ENCODE measurements at places on chromosomes 4 and X.

DNA sequence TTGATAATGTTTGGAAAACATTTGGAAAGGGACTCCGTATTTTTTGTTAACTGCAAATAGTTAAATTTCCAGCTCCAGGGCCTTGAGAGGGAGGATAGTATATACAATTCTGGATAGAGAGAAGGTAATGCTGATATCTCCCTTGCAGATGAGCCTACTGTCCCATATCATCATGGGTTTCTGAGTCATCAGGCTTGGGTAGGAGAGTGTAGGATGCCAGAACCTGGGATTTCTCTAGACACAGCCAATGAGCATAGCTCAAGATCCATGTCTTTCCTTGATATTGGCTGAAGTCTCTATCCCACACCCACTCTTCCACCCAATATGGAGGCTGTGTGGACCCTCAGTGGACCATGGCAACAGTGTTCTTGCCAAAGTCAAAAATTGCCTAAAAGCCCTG, 7.8 kb downstream of the FRMPD3 start:
- no peak for DNase-seq

- DNase-seq = no peak
Measured at GRCh38 chrX:40933706-40934425, 151.4 kb upstream of the USP9X start.

- no peak for DNase-seq
Measured at GRCh38 chr4:10353110-10353509, 104.1 kb downstream of the ZNF518B start.

DNA sequence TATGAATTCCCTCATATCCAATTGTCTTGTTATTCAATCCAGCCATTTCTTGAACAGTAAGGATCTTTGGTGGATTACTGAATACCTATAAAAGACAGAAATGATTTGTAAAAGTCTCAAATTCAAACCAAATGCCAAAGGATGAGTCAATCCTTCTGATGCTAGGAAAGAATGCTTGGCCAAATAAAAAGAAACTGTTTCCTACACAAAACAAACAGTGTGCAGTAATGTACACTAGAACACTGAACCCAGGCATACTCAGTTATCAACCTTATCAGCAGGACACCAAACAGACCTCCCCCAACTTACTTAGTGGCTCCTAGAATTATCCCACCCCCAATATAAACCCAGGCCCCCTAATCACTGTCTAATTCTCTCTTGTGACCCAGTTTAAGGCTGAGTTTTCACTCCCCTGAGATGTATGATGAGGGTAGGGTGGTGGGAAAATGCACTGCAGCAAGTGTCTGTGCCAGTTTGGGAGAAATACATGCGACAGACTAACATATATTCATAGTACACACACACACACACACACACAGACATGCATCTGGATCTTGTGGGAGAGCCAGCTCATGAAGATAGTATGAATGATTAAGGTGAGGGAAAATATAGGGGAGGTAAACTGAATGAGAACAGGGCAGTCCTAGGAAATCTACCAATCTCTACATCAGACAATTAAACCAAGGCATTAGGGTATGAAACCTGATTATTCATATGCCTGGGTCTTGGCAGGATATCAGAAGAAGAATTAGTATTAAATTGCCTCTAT, 35.0 kb downstream of the CLDN2 start:
- no peak for DNase-seq

GRCh38 chr4:28469387-28469786, 1608.7 kb downstream of the STIM2 start:
- no peak for DNase-seq

DNA sequence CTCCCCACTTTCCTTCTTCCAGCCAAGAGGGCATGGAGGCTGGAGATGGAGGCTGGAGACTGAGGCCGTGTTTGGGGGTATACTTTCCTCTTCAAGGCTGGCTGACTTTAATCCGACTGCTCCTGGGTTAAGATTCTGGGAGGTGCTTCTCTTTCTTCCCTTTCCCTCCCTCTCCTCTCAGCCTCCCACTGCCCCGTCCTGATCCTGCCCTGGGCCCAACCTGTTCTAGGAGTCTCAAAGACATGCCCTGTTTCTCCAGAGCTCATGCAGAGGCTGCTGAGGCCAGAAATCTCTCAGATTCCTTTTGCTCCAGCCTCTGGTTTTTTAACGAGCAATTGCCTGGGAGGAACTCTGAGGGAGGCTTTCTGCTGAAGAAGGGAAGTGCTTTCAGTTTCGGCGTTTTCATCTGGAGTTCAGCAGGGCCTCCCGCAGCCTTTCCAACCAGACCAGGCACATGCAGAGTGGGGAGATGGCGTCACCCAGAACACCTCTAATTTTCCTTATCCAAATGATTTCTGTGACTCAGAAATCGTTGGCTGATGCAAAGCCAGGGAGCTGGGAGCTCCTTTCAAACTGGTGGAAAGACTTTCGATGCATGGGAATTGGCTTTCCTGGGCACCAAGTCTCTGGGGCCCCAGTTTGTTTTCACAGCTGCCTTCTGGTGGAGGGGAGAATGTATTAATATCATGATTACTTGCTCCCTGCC, 34.5 kb upstream of the FAM9C start:
- DNase-seq = no peak

- DNase-seq = no peak
Measured at GRCh38 chr4:138537731-138538490, 295.8 kb upstream of the SLC7A11 start.

DNA sequence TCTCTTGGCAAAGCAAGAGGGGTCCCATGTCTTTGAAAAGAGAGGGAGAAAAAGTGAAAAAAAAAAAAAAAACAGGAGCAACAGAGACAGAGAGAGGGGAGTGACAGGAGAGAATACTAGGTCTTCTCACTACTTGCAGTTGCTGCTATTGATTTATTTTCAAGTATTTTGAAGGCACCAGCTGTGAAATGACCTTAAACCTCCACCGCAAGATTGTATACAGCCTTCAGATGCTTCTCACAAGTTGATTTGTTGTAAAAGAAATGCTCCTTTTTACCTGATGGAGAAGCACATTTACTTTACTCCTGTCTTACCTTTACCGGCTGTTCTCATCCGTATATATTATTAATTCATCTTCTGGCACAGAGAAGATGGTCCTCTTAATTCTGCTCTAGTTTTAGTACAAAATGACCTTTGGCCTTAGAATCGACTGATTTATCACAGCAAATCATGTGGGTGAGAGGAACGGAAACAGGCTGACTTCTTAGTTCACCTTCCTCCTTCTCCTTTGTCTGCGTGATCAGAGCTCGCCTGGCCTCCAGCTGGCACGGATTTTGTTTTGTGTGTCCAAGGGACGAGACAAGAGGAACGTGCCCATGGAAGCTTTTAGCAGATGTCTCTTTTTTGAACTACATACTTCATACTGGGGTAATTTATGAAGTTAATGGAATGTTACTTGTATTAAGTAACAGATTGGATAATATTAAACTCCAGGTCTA, 82.4 kb upstream of the PACRGL start:
- no peak for DNase-seq

GRCh38 chrX:129773649-129774458, 5.9 kb upstream of the SASH3 start:
- no peak for DNase-seq

- no peak for DNase-seq
Measured at GRCh38 chrX:37652589-37653231, 32.9 kb upstream of the XK start.

DNA sequence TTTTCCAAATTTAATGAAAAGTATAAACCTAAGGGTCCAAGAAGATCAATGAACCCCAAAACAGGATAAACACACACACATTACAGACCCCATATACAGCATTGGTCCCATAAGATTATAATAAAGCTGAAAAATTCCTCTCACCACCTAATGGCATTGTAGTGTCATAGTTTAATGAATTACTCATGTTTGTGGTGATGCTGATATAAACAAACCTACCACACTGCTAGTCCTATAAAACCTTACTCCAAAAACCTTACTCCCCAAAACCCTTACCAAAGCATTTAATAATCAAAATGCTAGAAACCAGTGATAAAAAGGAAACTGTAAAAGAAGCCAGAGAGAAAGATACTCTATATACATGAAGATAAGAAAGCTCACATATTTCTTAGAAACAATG, 148.1 kb upstream of the SH3RF1 start:
- DNase-seq = no peak

DNA sequence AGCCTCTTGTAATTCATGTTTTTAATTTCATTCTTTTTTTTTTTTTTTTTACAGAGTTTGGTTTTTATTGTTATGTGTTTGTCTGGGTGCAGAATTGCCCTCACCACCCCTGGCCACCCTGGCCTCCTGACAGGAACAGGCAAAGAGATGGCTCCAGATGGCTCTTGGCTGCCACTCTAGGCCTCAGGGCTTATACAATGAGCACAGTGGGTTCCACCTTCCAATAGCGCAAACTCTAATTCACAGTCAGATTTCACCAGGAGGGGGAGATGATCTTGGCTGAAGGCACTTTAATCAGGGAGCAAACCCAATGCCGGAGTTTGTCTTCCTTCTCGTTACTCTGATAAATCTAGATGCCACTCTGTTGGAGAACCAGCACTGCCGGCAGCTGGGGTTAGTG, 24.8 kb downstream of the CPE start:
- DNase-seq = no peak

DNA sequence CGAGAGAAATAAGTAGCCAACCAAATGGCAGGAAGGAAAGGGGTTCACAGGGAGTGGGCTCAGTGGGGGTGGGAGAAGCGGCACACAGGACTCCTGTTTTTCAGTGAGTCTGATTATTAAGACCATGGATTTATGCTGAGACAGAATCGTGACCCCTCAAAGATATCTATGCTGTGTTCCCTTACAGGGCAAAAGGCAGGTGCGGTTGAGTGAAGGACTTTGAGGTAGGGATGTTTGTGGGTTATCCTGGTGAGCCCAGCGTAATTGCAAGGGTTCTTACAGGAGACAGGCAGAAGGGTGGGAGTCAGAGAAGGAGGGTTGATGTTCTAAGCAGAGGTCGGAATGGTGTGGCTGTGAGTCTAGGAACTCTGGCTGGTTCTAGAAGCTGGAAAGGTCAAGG, 73.0 kb downstream of the EVC start:
- DNase-seq = no peak

DNA sequence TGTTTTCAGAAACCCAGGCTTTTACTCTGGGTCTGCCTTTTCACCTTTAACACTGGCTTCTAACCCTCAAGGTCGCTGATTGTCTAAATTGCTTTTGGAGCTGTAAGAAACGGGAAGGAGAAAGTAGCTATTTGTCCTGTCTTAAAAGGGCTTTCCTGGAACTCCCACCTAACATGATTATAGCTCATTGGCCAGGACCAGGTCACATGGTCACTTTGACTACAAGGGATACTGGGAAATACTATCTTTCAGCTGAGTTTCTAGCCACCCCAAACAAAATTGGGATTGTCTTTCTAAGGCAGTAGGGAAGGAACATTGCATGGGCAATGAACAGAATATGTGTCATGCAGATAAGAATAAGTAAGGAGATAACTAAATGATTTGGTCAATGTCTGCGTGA, 106.7 kb upstream of the ARHGAP24 start:
- no peak for DNase-seq

DNA sequence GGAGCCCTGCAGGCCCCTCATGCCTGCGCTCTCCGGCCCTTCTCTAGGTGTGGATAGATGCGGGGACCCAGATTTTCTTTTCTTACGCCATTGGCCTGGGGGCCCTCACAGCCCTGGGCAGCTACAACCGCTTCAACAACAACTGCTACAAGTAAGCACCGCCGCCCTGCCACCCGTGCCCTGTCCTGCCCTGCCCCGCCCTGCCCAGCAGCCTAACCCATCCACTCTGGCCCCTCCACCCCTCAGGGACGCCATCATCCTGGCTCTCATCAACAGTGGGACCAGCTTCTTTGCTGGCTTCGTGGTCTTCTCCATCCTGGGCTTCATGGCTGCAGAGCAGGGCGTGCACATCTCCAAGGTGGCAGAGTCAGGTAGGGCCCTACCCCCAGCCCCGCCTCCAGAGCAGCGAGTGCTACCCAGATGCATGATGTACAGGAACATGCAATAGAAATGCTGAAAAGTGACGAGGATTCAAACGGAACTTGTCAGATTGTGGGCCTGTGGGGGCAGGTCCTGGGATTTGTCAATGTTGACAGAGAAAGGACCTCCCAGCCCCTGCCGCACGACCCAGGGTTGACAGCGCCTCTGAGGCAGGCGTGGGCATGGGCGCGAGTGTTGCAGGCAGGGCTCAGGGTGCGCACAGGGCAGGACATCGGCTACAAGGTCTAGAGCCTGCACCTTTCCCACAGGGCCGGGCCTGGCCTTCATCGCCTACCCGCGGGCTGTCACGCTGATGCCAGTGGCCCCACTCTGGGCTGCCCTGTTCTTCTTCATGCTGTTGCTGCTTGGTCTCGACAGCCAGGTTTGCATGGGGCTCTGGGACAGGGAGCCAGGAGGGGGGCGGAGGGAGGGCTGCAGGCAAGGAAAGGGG, 5.7 kb downstream of the SLC6A8 start:
- no peak for DNase-seq

- peak; percentile 30 for DNase-seq
Measured at GRCh38 chrX:13646154-13646549, 6.8 kb upstream of the TCEANC start.

- DNase-seq = peak; percentile 0
Measured at GRCh38 chrX:53494436-53494835, 60.3 kb upstream of the HSD17B10 start.

GRCh38 chr4:184355111-184355604, 119.2 kb downstream of the IRF2 start:
- peak; percentile 89 for DNase-seq

GRCh38 chrX:43386875-43387274, 269.2 kb upstream of the MAOA start:
- DNase-seq = no peak
